ENCODE measurements at places on chromosomes 13 and 19. TPM values are rescaled to one million over a fixed set of nuclear protein-coding genes. Genes with fewer than 3 reads are reported as not detected.

DNA sequence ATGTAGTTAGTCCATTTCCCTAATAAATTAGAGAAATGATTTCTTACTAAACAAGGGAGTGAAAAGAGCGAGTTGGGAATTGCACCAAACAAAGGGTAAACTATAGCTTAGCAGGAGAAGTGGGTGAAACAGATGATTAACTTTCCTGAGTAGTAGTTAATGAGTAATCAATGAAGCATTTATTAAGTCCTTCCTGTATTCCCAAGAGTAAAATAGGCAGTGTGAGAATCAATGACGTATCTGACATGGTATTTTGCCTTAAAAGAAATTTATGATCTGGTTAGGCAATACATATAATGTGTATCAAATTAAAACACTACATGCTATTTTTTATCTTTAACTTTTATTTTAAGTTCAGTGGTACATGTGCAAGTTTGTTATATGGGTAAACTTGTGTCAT is 142.8 kb downstream of the KLF5 start:
- H3K27ac ChIP-seq: no peak overlapping the region
- H3K27me3 ChIP-seq: peaks cover 3% of the 10 kb centered on the region
- no peak overlapping the region for H3K4me3 ChIP-seq
- no peaks in the 10 kb centered on the region for H3K4me1 ChIP-seq
- DNase-seq: no peak

GRCh38 chr19:31991984-31992655 is 353.3 kb upstream of the ZNF507 start:
- H3K4me3 ChIP-seq: no peak overlapping the region
- DNase-seq: no peak
- no peak overlapping the region for H3K27ac ChIP-seq

FXYD7 gene
- 5.5 TPM for polyA plus RNA-seq

FOSB gene
- polyA plus RNA-seq: 17.1 TPM

GRCh38 chr13:44489751-44490150 is 86.4 kb downstream of the TSC22D1 start:
- peaks cover 6% of the 10 kb centered on the region for H3K4me1 ChIP-seq
- H3K27ac ChIP-seq: no peak overlapping the region
- H3K27me3 ChIP-seq: no peaks in the 10 kb centered on the region

DNA sequence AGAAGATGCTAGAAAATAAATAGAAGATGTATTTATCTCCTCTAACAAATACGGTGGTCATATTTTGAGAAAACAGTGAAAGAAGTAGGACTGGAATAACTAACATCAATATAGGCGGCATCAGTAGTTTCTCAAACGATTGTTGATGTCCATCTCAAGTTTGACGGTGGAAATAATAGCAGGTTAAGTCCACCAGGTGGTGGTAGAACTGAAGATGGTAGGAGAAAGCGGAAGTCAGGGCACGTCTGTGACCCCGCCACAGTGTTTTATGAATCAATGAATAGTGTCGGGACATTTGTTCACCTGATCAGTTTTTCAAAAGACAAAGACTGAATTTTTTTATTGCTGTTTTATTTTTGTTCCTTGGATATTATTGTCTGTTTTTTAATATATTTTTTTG is 706.4 kb upstream of the SLC10A2 start:
- no peaks in the 10 kb centered on the region for H3K4me1 ChIP-seq
- H3K4me3 ChIP-seq: no peak overlapping the region
- H3K36me3 ChIP-seq: no peaks in the 10 kb centered on the region
- no peaks in the 10 kb centered on the region for H3K27me3 ChIP-seq
- no peak for DNase-seq
- H3K27ac ChIP-seq: no peak overlapping the region

GRCh38 chr19:15169541-15170285 is 31.1 kb downstream of the NOTCH3 start:
- H3K4me3 ChIP-seq: no peak overlapping the region
- H3K4me1 ChIP-seq: no peaks in the 10 kb centered on the region

DNA sequence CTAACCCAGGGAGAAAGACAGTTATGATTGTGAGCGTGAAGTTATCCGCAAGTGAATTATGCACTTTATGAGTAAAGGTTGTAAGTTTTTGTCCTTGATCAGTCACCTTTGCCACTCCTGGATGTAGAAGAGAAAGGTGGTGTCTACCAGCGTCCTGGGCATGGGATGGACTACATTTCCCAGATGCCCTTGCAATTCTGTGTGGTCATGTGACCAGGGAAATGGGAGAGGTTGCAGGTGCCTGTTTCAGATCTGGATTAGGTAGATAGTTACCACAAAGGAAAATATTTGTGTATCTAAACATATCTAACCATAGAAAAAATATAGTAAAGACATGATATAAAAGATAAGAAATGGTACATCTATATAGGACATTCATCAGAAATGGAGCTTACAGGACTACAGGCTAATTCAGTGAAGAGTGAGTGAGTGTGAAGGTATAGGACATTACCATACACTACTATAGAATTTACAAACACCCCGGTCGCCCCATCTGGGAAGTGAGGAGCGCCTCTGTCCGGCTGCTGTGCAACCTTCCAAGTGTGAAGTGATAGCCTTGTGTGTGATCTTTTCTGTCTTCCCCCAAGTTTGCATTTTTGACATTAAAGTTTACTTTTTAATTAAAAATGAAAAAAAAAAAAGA is 51.6 kb upstream of the CACNA1A start:
- no peaks in the 10 kb centered on the region for H3K27me3 ChIP-seq
- no peaks in the 10 kb centered on the region for H3K4me1 ChIP-seq
- H3K27ac ChIP-seq: no peak overlapping the region
- no peaks in the 10 kb centered on the region for H3K36me3 ChIP-seq
- no peak for DNase-seq
- no peak overlapping the region for H3K4me3 ChIP-seq

ZNF180 gene
- polyA plus RNA-seq: 5.2 TPM

DNA sequence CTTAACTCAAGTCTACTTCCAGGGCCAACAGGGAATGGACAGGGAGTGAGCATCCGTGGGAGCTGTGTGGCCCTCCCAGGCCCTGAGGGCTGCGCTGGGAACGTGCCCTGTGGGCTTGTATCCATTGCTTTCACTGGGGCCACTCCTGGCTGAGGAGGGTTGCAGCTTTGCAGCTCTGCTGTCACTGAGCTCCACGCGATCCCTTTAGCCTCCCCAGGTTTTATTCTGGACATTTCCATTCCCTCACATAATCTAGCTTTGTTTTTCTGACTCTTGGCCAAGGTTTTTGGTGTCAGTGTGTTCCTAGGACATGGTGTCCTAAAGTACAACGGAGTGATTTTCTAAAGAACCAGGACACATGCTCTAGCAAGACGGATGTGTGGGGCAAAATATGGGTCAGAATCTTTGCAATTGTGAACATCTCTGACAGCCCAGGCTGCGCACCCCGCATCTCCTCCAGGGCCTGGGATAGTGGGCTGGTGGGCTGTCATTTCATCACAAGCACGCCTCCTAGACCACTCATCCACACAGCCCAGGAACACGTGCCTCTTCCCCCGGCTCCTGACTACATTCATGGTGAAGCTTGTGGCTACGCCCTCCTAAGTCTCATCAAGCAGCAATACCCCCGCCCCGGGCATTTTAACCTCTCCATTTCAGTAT is 28.0 kb downstream of the GGACT start:
- H3K4me1 ChIP-seq: no peaks in the 10 kb centered on the region
- no peak for DNase-seq
- no peak overlapping the region for H3K27ac ChIP-seq
- H3K4me3 ChIP-seq: no peak overlapping the region
- H3K27me3 ChIP-seq: no peaks in the 10 kb centered on the region

GRCh38 chr13:85497652-85498051 is 301.6 kb downstream of the SLITRK6 start:
- H3K27ac ChIP-seq: no peak overlapping the region
- no peak overlapping the region for H3K4me3 ChIP-seq
- H3K36me3 ChIP-seq: no peaks in the 10 kb centered on the region
- no peaks in the 10 kb centered on the region for H3K4me1 ChIP-seq
- H3K27me3 ChIP-seq: no peaks in the 10 kb centered on the region
- DNase-seq: no peak

GRCh38 chr19:16429066-16429758 is 42.6 kb downstream of the EPS15L1 start:
- DNase-seq: no peak
- no peak overlapping the region for H3K27ac ChIP-seq
- no peaks in the 10 kb centered on the region for H3K27me3 ChIP-seq
- H3K4me1 ChIP-seq: peaks cover 14% of the 10 kb centered on the region
- H3K36me3 ChIP-seq: peaks cover 25% of the 10 kb centered on the region

DNA sequence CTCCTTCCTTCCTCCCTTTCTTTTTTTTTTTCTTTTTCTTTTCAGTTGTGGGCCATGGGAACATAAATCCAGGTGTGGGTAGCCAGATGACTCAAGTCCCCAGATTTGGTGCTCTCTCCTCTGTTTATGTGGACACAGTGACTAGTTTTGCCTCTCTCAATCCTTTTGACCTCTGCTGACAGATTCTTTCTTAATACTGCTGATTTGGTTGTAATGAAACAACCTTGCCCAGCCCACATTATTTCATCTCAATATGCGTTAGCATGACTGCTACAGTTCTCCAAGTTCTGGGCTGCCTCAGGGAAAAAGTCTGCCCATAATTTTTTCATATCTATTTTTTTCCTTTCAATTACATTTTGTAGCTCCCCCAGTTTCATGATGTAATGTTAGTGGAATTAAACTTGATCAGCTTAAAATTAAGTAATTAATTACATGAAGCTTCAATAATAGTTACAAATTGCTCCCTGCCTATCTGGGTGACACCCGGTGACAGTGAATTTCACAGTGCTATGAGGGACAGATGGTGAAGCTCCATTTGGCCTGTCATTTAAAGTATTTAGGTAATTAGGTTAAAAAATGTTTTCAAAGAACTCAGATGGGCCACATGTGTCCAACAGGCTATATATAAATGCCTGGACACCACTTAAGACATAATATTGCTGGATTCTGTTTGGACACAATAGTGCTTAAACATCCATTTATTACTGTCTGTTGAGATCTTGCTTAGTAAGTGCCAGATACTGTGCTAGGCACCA is 118.8 kb upstream of the FRY start:
- no peak for DNase-seq
- no peaks in the 10 kb centered on the region for H3K36me3 ChIP-seq

GRCh38 chr19:38850436-38850975 is 720 bp upstream of the HNRNPL start:
- H3K4me1 ChIP-seq: peaks cover 52% of the 10 kb centered on the region
- peak overlapping the region; percentile 92 for H3K27ac ChIP-seq

- no peak overlapping the region for H3K4me3 ChIP-seq
- H3K36me3 ChIP-seq: peaks cover 6% of the 10 kb centered on the region
- H3K27ac ChIP-seq: no peak overlapping the region
Observed at GRCh38 chr13:27635266-27635665, 13.6 kb downstream of the POLR1D start.

GPR12 gene
- polyA plus RNA-seq: not detected

GRCh38 chr19:772730-773436 is 22.0 kb downstream of the MISP start:
- H3K27me3 ChIP-seq: no peaks in the 10 kb centered on the region
- no peaks in the 10 kb centered on the region for H3K4me1 ChIP-seq
- H3K27ac ChIP-seq: no peak overlapping the region
- H3K4me3 ChIP-seq: no peak overlapping the region
- no peaks in the 10 kb centered on the region for H3K36me3 ChIP-seq
- DNase-seq: no peak

DNA sequence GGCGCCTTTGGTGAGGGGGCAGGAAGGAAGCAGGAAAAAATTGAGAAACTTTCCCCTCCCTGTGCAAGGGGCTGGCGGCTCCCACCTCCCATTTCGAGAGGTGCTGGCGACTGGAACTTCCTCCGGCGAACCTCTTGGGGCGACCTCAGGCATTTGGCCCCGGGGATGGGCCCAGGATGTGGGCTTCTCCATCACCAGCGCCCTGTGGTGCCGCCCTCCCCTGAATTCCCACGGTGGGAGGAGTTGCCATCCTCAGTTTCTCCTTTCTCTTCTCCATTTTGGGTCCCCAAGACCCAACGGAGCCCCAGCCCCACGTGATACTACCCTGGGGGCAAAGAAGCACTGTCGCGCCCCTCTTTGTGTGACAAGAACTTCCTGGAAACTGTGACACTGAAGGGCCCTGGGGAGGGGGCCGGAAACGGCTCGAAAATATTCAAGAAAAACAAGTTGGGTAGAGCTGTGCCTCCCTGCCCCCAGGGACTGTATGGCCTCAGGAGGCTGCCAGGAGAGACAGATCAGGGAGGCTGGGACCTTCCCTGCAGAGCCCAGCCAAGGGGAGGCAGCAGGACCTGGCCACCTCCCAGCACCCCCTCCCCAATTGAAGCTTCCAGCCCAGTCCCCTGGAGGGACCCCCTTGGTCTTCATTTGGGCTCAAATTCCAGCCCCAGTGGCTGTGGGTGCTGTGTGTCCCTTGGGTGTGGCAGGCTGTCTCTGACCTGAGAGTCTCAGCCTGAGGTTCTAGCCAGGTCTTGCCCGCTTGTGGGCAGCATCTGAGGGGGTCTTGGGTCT is 16.2 kb upstream of the AP1M2 start:
- peaks cover 29% of the 10 kb centered on the region for H3K4me1 ChIP-seq
- peak overlapping the region; percentile 96 for H3K27ac ChIP-seq
- no peaks in the 10 kb centered on the region for H3K36me3 ChIP-seq
- peak overlapping the region; percentile 94 for H3K4me3 ChIP-seq
- DNase-seq: peak; percentile 76
- H3K27me3 ChIP-seq: no peaks in the 10 kb centered on the region

- no peak for DNase-seq
- no peak overlapping the region for H3K4me3 ChIP-seq
- no peaks in the 10 kb centered on the region for H3K36me3 ChIP-seq
- H3K4me1 ChIP-seq: no peaks in the 10 kb centered on the region
- no peaks in the 10 kb centered on the region for H3K27me3 ChIP-seq
- H3K27ac ChIP-seq: no peak overlapping the region
Observed at GRCh38 chr13:95752677-95753076, 75.7 kb downstream of the DNAJC3 start.

- no peaks in the 10 kb centered on the region for H3K36me3 ChIP-seq
- no peak overlapping the region for H3K27ac ChIP-seq
- H3K27me3 ChIP-seq: no peaks in the 10 kb centered on the region
- no peak for DNase-seq
- H3K4me1 ChIP-seq: no peaks in the 10 kb centered on the region
- H3K4me3 ChIP-seq: no peak overlapping the region
Observed at GRCh38 chr13:78875792-78876580, 217.0 kb upstream of the OBI1 start.

CYP4F8 gene
- polyA plus RNA-seq: not detected

DNA sequence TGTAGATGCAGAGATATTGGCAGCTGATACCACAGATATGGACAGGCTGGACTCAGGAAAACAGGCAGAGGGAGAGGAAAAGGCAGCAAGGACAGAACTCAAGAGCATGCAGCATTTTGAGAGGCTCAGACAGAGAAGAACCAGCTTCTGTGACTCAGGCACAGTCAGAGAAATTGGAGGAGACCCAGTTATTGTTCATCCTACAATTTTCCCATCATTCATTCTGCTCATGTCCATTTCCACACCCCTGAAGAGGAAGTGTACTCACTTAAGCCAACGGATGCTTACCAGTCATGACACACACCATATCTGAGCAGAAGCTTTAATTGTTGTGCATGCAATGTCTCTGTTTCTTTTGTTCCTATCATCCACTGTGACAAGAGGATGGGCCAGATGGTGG is 359.8 kb upstream of the HTR2A start:
- no peak overlapping the region for H3K27ac ChIP-seq
- H3K4me3 ChIP-seq: no peak overlapping the region
- no peaks in the 10 kb centered on the region for H3K4me1 ChIP-seq
- DNase-seq: no peak
- no peaks in the 10 kb centered on the region for H3K27me3 ChIP-seq

GRCh38 chr13:33904431-33904830 is 86.5 kb downstream of the RFC3 start:
- no peaks in the 10 kb centered on the region for H3K36me3 ChIP-seq
- no peak overlapping the region for H3K4me3 ChIP-seq
- no peaks in the 10 kb centered on the region for H3K27me3 ChIP-seq
- H3K4me1 ChIP-seq: no peaks in the 10 kb centered on the region
